Activated naive CD4-positive, alpha-beta T cell (primary cell): ENCODE measurements at places on chromosomes 3 and 15.

DNA sequence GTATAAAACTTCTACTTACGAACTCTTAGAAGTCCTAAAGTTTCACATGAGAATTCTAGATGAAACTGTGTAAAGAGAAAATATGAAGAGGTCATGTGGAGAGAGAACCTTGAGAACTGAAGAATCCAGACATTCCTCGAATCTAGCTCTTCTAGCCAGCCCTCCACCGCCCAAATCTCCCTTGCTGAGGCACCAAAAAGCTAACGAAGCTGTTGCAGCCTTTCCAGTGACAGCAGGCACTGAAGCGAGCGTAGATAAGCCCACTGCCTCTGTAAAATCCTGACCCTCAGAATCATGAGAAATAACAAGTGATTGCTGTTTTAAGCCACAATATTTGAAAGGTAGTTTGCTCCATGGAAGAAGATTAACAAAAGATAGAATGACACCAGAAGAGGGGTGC is 134.0 kb downstream of the GOLGA6L6 start:
- DNase-seq, result no peak

DNA sequence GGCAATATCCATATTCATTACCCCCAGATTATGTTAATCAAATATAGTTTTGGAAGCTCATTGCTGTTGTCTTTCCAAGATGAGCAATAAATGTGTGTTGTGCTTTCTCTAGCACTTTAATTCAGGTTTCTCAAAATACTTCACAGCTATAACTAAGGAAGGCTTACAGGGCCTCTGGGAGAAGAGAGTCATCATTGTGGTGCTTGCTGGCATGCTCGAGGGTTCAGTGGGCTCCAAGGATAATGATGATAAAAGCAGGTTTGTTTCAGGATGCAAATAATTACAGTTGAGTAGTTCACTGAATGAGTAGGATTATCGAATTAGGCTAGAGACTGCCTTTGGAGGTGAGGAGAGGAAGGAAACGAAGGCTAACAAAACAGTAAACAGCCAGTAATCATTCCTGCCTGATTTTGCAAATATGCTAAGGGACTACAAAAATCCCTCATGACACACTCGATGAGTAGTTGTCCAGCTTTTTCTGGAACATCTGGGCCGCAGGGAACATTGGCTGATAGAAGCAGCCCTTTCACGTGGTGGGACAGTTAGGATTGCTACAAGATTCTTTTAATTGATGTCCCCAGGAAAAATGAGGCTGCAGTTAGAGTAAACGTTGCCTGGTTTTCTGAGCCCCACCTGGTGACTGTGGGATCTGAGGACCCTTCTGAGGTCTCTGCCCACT is 54.1 kb downstream of the SLC7A14 start:
- no peak for DNase-seq

- DNase-seq, result no peak
These were observed 1.1 kb upstream of the GPR62 start for GRCh38 chr3:51954105-51954504.

- no peak for DNase-seq
These were observed 435.1 kb upstream of the CNTN3 start for GRCh38 chr3:75049533-75049932.
